G401 (cell line): ENCODE measurements at places on chromosomes 7 and 10. TPM values are rescaled to one million over a fixed set of nuclear protein-coding genes. Genes with fewer than 3 reads are reported as not detected.

HOXA1 gene
- total RNA-seq, result 11.8 and 15.5 TPM in 2 replicates

PRSS58 gene
- total RNA-seq, result not detected in 2 replicates

FANK1 gene
- 3.1 and 4.8 TPM in 2 replicates for total RNA-seq

DNA sequence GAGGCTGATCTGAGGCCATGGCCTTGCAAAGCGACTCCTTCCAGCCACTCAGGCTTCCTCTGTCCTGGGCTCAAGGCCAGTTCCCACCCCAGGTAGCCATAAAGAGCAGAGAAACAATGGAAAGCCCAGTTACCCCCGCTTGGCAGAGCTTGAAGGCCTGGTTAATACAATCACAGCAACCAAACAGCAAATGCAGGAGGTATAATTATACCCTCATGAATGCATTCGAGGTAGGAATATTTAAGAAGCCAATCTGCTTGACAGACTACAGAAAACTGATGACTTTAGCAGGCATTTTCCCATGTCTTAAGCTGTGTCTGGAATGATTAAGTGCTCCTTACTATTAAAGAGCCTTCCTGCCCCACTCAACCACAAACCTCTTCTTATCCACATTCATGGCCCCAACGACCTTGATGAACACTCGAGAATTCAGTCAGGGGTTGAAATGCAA lies 114.1 kb upstream of the MACROH2A2 start:
- peak; percentile 22 for DNase-seq

GRCh38 chr7:714251-714671 lies 12.2 kb upstream of the DNAAF5 start:
- no peak for DNase-seq

GRCh38 chr10:79243181-79244067 lies 103.8 kb upstream of the PPIF start:
- DNase-seq, result peak; percentile 75
